ENCODE measurements at places on chromosomes 4 and X. TPM values are rescaled to one million over a fixed set of nuclear protein-coding genes. Genes with fewer than 3 reads are reported as not detected.

RPA4 gene
- total RNA-seq, result 0.20 TPM

DNA sequence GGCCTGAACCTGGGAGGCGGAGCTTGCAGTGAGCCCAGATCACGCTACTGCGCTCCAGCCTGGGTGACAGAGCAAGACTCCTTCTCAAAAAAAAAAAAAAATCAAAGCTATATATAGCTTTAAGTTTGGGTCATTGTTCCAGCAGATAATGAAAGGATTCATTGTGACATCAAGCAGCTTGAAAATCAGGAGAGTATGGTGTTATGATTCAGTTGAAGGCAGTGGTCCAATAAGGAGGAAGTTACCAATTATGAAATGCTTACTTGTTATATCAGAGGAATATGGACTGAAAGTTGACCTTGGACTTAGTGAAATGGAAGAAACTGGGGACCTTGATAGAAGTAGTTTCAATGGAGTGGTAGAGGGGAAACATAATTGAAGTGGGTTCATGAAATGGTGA lies 140.4 kb upstream of the MAD2L1 start:
- H3K27me3 ChIP-seq, result no peaks in the 10 kb centered on the region
- no peak overlapping the region for H3K27ac ChIP-seq
- no peak for DNase-seq
- no peak overlapping the region for H3K4me3 ChIP-seq

GRCh38 chrX:137194164-137194563 lies 160.4 kb upstream of the GPR101 start:
- peak; percentile 16 for DNase-seq
- no peaks in the 10 kb centered on the region for H3K27me3 ChIP-seq

GRCh38 chrX:17369309-17369708 lies 5.7 kb upstream of the NHS start:
- H3K36me3 ChIP-seq, result no peaks in the 10 kb centered on the region
- peaks cover under 1% of the 10 kb centered on the region for H3K4me1 ChIP-seq
- H3K27me3 ChIP-seq, result no peaks in the 10 kb centered on the region
- no peak overlapping the region for H3K4me3 ChIP-seq
- DNase-seq, result no peak
- H3K27ac ChIP-seq, result no peak overlapping the region

DNA sequence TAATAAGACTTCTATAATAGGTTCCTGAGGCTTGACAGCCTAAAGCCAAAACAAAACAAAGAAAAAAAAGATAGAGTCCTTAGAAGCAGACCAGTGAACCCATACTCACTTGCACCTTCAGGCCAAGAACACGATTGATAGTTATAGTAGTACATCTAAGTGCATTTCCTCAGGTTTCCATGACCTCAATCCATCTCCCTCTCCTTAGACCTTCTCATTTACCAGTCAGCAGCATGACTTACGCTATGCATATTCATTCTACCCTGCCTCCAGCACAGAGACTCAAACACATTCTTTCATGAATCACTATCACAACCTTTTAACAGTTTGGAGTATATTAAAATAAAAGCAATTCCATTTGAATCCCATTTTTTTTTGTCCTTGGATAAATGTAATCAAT lies 855.6 kb downstream of the CCSER1 start:
- no peak overlapping the region for H3K4me3 ChIP-seq
- no peak overlapping the region for H3K27ac ChIP-seq
- H3K36me3 ChIP-seq, result no peaks in the 10 kb centered on the region
- no peaks in the 10 kb centered on the region for H3K4me1 ChIP-seq
- no peaks in the 10 kb centered on the region for H3K27me3 ChIP-seq
